GM03348 (cell line): ENCODE measurements at places on chromosomes 12 and 14.
A peak's percentile ranks its signal among the peaks of the same experiment; 100 is the strongest.

DNA sequence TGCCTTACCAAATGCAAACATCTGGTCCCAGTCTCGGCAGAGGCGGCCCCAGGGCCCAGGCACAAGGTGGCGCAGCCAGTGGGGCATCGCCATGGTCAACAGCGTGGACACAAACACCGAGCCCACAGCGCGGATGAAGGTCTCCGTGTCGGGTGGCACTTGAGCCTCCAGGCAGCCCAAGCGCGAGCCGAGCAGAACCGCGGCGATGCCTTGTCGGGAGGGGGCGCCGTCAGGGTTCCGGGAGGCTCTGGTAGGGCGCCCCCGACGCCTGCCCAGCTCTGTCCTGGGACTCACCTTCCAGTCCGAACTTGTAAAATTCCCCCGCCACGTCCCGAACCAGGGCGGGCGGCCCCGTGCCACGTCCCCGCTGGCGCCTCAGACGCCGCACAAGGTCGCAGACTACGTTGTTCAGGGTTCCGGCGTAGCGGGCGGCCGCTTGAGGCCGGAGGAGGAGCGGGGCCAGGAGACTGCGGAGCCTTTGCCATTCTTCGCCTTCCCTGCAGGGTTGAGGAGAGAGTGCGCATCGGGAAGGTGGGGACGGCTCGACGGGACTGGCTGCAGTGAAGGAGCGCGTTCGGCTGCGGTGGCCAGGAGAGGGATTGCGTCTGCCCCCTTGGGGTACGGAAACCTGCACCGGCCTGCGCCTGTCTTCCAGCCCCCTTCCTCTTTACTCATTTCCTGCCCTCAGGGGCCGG, 1.7 kb downstream of the CYP27B1 start:
- peak; percentile 52 for DNase-seq

- peak; percentile 75 for DNase-seq
Observed at GRCh38 chr14:25111061-25111601, 61.2 kb upstream of the STXBP6 start.

GRCh38 chr14:84825481-84826251, 704.3 kb upstream of the FLRT2 start:
- DNase-seq: peak; percentile 33

GRCh38 chr12:1279050-1279449, 288.0 kb downstream of the ERC1 start:
- DNase-seq: no peak

DNA sequence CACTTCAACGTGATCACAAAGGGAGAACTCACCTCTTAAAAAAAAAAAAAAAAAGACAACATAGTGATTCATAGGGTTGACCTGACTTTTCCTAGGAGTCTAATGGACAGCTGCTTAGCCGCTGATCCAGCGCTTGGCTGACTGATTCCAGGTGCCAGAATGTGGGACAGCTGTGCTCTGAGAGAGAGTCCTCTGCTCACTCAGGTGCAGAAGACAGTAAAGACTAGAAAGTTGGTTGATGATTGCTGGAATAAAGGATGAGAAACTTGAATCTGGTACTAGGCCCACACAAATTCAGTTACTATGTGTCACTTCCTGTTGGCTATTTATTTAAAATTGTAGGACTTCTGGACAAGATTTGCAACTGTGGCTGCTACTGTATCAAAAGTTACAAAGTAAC, 229.4 kb downstream of the CHST11 start:
- DNase-seq: peak; percentile 55

- DNase-seq: no peak
Observed at GRCh38 chr12:75578546-75578945, 67.1 kb upstream of the KRR1 start.

DNA sequence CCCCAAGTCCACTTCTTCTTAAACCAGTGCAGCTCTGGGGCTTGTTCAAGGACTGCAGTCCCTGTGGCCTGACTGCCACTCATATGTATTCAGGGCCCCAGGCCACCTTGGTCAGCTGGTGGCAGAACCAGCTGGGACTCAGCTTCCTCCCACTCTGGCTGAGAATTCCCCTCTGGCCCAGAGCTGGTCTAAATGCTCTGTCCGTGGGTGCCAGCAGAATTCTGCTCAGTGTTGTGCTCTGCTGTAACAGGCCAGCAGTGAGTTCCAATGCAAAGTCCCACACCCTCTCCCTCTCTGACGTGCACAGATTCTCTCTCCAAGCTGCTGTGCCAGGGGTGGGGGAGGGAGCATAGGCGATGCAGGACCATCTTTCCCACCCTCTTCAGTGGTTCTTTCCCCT, 210.4 kb upstream of the RGS6 start:
- DNase-seq: no peak

- DNase-seq: no peak
Observed at GRCh38 chr12:74499192-74499591, 38.4 kb upstream of the ATXN7L3B start.

- no peak for DNase-seq
Observed at GRCh38 chr12:104582739-104583138, 126.0 kb downstream of the CHST11 start.

- DNase-seq: peak; percentile 3
Observed at GRCh38 chr12:73421832-73422231, 1115.8 kb upstream of the ATXN7L3B start.

GRCh38 chr14:99808515-99808914, 15.3 kb downstream of the EML1 start:
- no peak for DNase-seq

DNA sequence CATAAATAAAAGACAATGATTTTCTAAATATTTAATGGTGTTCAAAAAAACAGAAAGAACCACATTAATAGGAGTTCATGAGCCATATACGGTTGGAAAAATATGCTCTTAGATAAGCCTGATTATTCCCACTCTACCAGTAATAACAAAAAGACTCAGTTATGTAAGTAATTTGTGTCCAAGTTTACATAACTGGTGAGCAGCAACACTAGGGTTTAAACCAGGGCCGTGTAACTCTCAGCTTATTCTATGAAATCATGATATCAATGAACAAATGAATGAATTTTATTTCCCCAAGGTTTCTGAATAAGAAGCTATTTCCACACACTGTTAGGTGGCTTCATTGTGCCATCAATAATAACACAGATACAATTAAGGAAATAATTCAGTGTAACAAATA, 98.3 kb downstream of the GARIN6 start:
- no peak for DNase-seq

DNA sequence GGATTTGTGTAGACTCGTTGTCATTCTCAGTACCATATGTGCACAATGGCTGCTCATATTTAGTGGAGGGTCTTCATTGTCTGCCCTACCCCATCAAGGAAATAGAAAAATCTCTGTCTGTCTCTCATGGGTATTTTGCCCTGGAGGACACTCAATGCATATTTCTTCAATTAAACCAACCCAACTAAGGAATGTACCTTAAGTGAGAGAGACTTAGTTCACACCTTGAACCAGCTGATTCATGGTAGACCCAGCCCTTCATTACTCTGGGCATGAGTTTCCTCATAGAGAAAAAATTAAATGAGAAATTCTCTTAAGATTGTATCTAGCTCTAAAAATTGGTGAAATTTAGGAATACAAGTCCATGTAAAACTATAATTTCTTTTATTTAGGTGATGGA, 107.1 kb upstream of the PLEKHG7 start:
- no peak for DNase-seq

DNA sequence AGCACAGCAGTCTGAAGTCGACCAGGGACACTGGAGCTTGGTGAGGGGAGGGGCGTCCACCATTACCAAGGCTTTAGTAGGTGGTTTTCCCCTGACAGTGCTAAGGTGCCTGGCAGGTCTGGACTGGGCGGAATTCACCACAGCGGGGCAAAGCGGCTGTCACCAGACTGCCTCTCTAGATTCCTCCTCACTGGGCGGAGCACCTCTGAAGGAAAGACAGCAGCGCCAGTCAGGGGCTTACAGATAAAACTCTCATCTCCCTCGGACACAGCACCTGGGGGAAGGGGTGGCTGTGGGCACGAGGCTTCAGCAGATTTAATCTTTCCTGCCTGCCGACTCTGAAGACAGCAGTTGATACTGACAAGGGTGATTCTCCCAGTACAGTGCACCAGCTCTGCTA, 39.1 kb downstream of the DDHD1 start:
- DNase-seq: no peak

- DNase-seq: no peak
Observed at GRCh38 chr14:35419429-35419841, 14.9 kb upstream of the NFKBIA start.

- no peak for DNase-seq
Observed at GRCh38 chr14:64923015-64923414, 8.8 kb downstream of the CHURC1 start.

DNA sequence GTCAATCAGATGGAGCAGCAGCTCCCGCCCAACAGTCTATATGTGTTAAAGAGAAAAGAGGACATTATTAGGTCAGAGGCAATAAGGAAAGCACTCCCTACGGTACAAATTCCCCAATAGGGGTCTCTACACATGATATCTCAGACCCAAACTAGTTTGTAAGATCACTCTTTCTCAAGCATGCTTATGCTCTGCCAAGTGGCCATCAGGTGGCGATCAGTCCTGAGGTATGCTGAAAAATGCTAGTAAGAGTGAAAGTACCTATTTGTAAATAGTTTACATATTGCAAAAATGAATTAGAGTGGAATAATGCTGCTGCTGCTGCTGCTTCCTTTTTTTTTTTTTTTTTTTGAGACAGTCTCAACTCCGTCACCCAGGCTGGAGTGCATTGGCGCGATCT, 61.0 kb downstream of the CPM start:
- peak; percentile 12 for DNase-seq

- no peak for DNase-seq
Observed at GRCh38 chr12:116400636-116401372, 123.3 kb upstream of the MED13L start.

- peak; percentile 91 for DNase-seq
Observed at GRCh38 chr12:124837958-124838803, 25.5 kb downstream of the SCARB1 start.

- no peak for DNase-seq
Observed at GRCh38 chr12:30962047-30962446, 35.5 kb downstream of the TSPAN11 start.

DNA sequence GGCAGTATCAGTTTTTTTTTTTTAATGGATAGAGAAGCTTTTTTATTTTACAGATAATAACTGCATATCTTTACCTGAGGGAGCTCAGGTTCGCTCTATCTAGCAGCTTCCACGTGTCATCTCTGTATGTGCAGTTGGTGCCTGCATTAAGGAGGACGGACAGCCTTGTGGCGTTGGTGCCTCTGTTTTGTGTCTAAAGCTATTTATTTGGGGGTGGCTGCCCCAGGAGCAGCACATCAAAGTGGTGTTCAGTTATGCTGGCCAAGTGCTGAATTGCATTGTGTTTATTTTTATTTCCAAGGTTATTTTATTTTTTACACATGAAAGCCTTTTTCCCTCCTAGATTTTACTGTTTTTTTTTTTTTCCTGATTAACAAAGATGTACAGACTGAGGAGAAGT, 59.7 kb downstream of the RASSF3 start:
- DNase-seq: no peak

DNA sequence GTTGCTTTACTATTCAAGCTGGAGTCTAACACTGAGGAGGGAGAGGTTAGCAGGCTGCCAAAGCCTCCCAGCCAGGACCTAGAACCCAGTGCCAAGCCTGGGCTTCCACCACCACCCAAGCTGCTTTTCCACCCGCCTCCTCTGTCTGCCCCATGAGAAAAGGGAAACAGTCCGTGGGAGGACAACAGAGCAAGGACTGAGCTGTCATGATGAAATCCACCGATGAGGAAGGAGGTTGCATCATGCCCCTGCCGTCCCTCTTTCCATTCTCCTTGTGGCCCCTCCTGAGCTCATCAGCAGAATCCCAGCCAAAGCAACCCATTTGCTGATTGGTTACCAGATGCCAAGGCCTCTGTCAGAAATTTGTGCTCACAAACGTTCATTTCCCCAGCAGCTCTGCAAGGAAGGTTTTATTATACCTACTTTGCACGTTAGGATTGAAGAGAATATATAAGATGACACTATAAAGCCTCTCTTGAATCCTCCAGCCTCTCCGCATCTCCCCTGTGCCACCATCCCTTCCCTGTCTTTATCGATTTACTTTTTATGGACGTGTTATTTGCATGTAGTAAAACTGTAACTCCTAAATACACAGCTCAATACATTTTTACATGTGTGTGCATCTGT, 6.3 kb upstream of the SERPINA1 start:
- DNase-seq: peak; percentile 77

- DNase-seq: peak; percentile 67
Observed at GRCh38 chr12:53233671-53234121, 1.7 kb upstream of the RARG start.

- no peak for DNase-seq
Observed at GRCh38 chr12:52699960-52700359, 3.4 kb downstream of the KRT77 start.

DNA sequence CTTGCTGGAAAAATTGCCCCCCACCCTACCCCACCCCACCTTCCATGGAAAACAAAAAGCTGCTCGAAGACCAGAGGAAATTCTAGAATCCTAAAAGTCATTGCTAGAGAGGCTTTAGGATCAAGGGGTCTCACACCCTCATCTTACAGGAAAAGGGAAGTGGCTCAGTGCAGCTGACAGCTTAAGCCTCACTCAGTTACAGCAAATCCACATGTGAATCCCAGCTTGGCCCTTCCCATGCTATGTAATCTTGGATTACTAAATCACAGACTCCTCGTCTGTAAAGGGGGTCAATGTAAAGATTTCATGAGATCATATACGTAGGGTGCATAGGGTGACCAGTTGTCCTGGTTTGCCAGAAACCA, 25.9 kb downstream of the CMKLR1 start:
- no peak for DNase-seq

DNA sequence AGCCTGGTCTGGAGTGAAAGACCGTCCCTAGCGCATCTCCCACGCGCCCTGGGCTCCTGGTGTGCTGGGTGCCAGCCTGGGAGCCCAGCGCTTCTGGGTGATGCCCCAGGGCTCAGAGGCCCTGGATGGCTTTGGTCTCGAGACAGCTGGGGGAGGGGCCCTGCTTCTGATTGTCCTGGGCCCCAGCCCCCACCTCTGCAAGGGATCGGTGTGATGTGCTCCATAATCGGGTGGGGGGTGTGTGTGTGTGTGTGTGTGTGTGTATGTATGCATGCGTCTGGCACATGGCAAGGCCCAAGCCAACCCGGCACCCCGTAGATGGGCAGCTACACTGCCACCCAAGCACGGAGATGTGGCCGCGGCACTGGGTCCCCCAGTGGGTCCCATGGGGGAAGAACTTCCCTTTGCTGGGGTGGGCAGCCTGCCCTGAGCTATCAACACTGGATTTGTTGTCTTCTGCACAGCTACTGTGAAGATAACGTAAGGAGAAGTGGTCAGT, 3.1 kb downstream of the ZBTB42 start:
- no peak for DNase-seq

GRCh38 chr14:104582662-104583061, 3.1 kb downstream of the C14orf180 start:
- no peak for DNase-seq

GRCh38 chr14:78450669-78451318, 280.6 kb downstream of the NRXN3 start:
- no peak for DNase-seq

- no peak for DNase-seq
Observed at GRCh38 chr12:83077041-83077440, 390.3 kb downstream of the TMTC2 start.
